Esophagus squamous epithelium (tissue), 5 donors: ENCODE measurements at places on chromosomes 4 and X. TPM values are rescaled to one million over a fixed set of nuclear protein-coding genes. Genes with fewer than 3 reads are reported as not detected.

LONRF3 gene
- total RNA-seq, result 0.40 TPM

STPG2 gene
- not detected for total RNA-seq

TGIF2LX gene
- not detected for total RNA-seq

SPANXA1 gene
- total RNA-seq, result not detected

VCX3B gene
- total RNA-seq, result not detected

ZFYVE28 gene
- total RNA-seq, result 8.5 TPM

CORIN gene
- 0.38 TPM for total RNA-seq

RIBC1 gene
- 0.57 TPM for total RNA-seq

SASH3 gene
- 4.2 TPM for total RNA-seq
